ENCODE measurements at places on chromosomes 5 and 9. TPM values are rescaled to one million over a fixed set of nuclear protein-coding genes. Genes with fewer than 3 reads are reported as not detected.
A peak's percentile ranks its signal among the peaks of the same experiment; 100 is the strongest.

- H3K27ac ChIP-seq = no peak overlapping the region
- no peak for DNase-seq
- H3K36me3 ChIP-seq = no peaks in the 10 kb centered on the region
- peaks cover 8% of the 10 kb centered on the region for H3K27me3 ChIP-seq
Measured at GRCh38 chr9:6212722-6213375, 2.8 kb upstream of the IL33 start.

DNA sequence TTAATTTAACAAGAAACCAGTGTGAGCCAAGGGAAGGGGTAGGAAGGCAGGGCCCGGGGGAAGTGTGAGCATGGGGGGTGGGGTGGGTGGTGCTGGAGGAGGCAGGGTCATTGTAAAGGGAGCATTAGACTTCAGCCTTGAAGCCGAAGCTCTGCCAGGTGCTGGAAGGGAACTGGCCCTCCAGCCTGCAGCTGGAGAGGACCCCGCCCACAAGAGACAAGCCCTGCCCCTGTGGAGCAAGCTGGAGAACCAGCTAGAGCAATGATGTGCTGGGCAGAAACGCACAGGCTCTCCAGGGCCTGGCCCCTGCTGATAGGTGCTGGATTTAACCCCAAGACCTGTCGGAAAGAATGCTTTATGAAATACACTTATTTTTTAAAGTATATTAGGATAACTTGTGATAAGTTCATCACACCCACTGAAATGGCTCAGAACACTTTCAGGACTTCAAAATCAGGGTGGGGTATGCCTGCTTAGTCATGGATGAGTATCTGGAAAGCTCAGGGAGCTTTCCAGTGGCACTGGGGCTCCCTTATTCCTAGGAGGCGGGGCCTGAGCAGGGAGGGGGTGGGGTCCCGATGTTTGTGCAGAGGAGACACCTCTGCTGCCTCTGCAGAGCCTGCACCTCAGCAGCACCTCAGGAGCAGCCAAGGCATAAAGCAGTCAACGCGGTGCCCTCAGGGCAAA lies 27.1 kb downstream of the UBE2QL1 start:
- H3K4me3 ChIP-seq = no peak overlapping the region
- H3K27ac ChIP-seq = no peak overlapping the region
- H3K36me3 ChIP-seq = no peaks in the 10 kb centered on the region
- no peaks in the 10 kb centered on the region for H3K4me1 ChIP-seq
- no peaks in the 10 kb centered on the region for H3K27me3 ChIP-seq
- no peak for DNase-seq

DNA sequence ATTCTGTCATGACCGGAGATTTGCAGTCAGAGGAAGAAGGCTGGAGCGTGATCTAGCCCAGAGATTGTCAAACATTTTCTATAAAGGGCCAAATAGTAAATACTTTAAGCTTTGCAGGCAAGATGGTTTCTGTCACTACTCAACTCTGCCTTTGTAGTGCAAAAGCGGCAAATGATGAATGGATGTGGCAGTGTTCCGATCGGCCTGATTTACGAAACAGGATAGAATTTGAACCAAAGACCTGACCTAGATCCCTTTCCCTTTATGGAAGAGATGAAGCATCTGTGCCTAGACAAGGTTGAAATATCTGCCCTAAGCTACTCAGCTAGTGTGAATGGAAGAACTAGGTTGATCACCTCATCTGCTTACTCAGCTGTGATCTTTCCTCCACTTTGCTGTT lies 209.5 kb downstream of the YTHDC2 start:
- no peak overlapping the region for H3K27ac ChIP-seq
- no peaks in the 10 kb centered on the region for H3K27me3 ChIP-seq
- H3K4me3 ChIP-seq = no peak overlapping the region
- no peaks in the 10 kb centered on the region for H3K36me3 ChIP-seq

- H3K4me3 ChIP-seq = no peak overlapping the region
- no peak for DNase-seq
- no peaks in the 10 kb centered on the region for H3K27me3 ChIP-seq
- H3K27ac ChIP-seq = no peak overlapping the region
- H3K4me1 ChIP-seq = peaks cover 11% of the 10 kb centered on the region
Measured at GRCh38 chr5:179143446-179143845, 83.3 kb downstream of the ZNF354C start.

DNA sequence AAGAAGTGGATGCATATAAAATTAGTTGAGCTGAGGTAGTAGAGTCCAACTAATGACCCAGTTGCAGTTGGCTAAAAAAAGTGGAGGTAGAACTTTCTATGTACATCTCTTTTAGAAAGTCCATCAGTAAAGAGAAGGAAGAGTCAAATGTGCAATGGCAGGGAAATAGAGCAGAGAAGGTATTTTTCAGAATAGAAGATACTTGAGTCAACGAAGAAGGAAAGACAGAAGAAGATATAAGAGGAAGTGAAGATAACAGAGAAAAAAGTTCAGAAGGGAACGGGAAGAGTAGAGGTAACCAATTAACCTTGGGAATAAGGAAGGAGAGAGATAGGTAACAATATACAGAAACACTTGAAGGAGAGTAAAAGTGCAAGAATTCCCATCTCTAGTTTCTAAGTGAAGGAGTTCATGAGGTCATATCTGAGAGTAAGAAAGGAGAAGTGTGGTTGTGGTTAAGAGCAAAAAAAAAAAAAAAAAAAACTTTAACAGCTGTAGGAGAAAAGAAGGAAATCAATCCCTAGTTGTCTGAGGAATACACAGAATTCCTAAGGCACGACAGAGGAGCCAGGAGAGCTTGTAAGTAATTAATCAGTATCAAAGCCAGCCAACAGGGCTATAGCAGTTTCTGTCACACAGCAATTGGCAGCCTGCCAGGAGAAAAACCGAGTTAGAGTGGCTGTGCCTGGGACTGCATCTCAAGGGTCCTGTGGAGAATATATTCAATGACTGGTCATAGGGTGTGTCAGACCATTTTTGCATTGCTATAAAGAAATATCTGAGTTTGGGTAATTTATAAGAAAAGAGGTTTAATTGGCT lies 61.0 kb downstream of the ARL15 start:
- no peak overlapping the region for H3K4me3 ChIP-seq
- H3K36me3 ChIP-seq = no peaks in the 10 kb centered on the region
- H3K27me3 ChIP-seq = peaks cover 5% of the 10 kb centered on the region

DNA sequence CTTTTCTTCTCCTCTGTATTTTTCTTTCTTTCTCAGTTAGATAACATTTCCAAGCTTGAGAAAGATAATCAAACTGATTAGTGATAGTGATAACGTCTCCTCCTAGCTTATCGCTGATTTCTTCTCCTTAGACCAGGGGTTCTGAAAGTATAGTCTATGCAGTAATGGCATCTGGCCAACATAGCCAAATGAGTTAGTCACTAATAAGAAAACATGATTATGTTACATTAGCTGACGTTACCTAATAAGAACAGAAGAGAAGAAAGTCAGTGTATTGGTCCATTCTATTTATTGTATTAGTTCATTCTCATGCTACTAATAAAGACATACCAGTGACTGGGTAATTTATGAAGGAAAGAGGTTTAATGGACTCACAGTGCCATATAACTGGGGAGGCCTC lies 111.2 kb downstream of the STRBP start:
- H3K36me3 ChIP-seq = peaks cover 6% of the 10 kb centered on the region
- H3K27ac ChIP-seq = no peak overlapping the region
- no peak overlapping the region for H3K4me3 ChIP-seq
- no peaks in the 10 kb centered on the region for H3K27me3 ChIP-seq

DNA sequence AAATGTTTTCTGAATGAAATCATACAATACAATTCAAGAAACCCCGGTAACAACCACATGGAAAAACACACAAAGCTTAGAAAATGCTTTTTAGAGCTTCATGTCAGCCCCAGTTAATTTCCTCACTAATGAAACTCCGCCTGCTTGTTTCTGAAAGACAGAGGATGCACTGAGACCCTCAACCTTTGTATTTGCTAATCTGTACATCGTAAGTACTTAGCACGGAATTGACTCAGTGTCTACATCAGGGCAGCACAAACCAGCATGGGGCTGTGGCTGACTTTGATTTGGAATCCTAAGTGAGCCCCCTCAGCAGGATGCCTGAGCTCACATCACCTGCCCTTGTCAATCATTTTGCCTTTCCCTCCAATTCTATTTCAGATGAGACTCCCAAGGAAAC lies 499.1 kb upstream of the MPDZ start:
- no peaks in the 10 kb centered on the region for H3K4me1 ChIP-seq
- DNase-seq = no peak

GRCh38 chr9:134861595-134862334 lies 18.8 kb upstream of the FCN2 start:
- H3K27me3 ChIP-seq = no peaks in the 10 kb centered on the region
- H3K27ac ChIP-seq = no peak overlapping the region
- DNase-seq = no peak
- H3K4me3 ChIP-seq = no peak overlapping the region
- no peaks in the 10 kb centered on the region for H3K36me3 ChIP-seq

DNA sequence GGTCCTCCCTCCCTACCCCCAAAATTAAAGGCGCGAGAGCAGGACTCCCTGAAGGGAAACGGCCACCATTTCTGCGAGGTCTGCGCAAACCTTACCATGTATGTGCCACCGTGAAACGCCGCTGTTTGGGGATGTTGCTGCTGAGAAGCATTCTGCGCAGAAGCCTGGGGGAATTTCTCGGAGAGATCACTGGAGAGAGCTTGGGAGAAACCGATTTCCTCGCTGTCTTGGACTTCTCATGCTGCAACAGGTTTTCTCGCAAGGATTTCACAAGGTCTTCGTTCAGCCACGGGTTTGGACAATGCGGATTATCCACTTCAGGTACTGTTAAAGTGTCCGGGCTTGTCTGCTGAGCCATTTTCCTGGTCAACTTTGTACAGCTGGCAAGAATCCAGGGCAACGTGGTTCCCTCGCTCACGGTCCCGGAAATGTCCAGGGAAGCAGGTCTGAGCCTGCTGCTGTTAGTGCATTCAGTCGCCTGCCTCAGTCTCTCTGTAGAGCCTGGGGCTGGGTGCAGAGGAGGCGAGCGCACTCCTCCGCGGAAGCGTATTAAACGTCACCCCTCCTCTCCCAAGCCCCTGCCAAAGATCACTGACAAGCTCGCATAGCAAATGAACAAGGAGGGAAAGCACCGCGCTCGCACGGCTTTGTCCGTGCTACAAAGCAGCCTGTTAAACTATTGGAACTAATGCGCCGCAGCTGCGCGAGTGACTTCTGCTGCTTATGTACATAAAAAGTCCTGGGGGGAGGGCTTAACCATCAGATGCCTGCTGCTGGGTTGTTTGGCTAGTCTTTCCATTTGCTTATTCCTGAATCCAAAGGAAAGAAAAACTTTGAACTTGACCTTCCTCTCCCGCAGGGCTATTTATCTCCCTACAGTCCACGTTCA lies 125.1 kb downstream of the PDE4D start:
- peaks cover 21% of the 10 kb centered on the region for H3K4me1 ChIP-seq
- peak overlapping the region; percentile 75 for H3K27ac ChIP-seq
- H3K27me3 ChIP-seq = peaks cover 42% of the 10 kb centered on the region
- H3K4me3 ChIP-seq = peak overlapping the region; percentile 80
- peak; percentile 73 for DNase-seq

- no peaks in the 10 kb centered on the region for H3K36me3 ChIP-seq
- H3K4me1 ChIP-seq = peaks cover 12% of the 10 kb centered on the region
- H3K27me3 ChIP-seq = peaks cover 1% of the 10 kb centered on the region
- no peak overlapping the region for H3K27ac ChIP-seq
Measured at GRCh38 chr5:175617447-175617846, 40.4 kb upstream of the HRH2 start.

- peaks cover 52% of the 10 kb centered on the region for H3K27me3 ChIP-seq
- H3K4me3 ChIP-seq = peak overlapping the region; percentile 34
- H3K36me3 ChIP-seq = no peaks in the 10 kb centered on the region
- no peak for DNase-seq
- H3K4me1 ChIP-seq = peaks cover 2% of the 10 kb centered on the region
Measured at GRCh38 chr9:29212397-29213387, 1639.4 kb upstream of the C9orf72 start.

GRCh38 chr5:77545285-77545684 lies 53.2 kb upstream of the WDR41 start:
- no peak overlapping the region for H3K4me3 ChIP-seq
- H3K27ac ChIP-seq = no peak overlapping the region
- H3K36me3 ChIP-seq = no peaks in the 10 kb centered on the region
- no peaks in the 10 kb centered on the region for H3K4me1 ChIP-seq
- no peak for DNase-seq

DNA sequence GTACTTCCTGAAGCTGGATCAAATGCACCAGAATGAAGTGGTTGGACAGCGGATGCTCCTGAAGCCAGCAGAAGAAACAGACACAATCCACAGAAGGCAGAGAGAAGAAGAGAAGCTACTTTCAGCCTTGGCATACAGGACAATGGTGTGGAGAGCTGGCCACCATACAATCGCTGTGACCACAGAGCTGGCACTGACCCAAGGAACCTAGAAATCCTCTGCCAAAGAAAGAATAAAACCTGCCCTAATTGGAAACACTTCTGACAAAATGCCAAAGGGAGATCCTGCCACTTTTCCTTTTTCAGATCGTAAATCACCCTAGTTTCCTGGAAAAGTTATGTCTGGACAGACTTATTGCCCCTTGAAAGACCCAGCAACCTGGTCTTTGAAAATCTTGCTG lies 77.8 kb downstream of the BAAT start:
- H3K27me3 ChIP-seq = no peaks in the 10 kb centered on the region
- no peak overlapping the region for H3K27ac ChIP-seq
- no peak for DNase-seq
- H3K4me1 ChIP-seq = no peaks in the 10 kb centered on the region

- H3K4me1 ChIP-seq = peaks cover 13% of the 10 kb centered on the region
- H3K27ac ChIP-seq = no peak overlapping the region
- peaks cover 55% of the 10 kb centered on the region for H3K27me3 ChIP-seq
Measured at GRCh38 chr5:38847559-38848347, 1.9 kb downstream of the OSMR start.

GRCh38 chr5:168978015-168978414 lies 322.9 kb downstream of the SLIT3 start:
- no peak overlapping the region for H3K4me3 ChIP-seq
- H3K27me3 ChIP-seq = peaks cover 6% of the 10 kb centered on the region
- no peak overlapping the region for H3K27ac ChIP-seq
- no peaks in the 10 kb centered on the region for H3K4me1 ChIP-seq
- H3K36me3 ChIP-seq = no peaks in the 10 kb centered on the region

DNA sequence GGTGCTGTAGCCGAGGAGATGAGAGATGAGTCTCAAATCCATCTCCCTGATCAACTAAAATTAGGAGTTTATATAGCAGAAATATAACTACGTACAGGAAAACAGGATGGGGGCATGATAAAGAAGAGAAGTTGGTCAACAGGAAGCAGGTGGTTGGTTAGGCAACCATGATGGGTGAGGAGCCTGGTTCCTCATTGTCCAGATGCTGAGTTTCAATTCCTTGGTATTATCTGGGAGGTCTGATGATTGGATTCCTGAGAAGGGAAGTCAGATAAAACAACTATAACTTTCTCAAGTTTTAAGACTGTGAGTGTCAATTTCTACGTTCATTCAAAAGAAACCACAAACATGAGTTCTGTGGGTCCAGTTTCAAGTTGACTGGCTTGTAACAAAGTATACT lies 323.9 kb downstream of the MTRR start:
- H3K4me3 ChIP-seq = no peak overlapping the region
- no peaks in the 10 kb centered on the region for H3K27me3 ChIP-seq
- no peak for DNase-seq
- no peaks in the 10 kb centered on the region for H3K36me3 ChIP-seq
- no peak overlapping the region for H3K27ac ChIP-seq

Gene TAS2R1
- total RNA-seq = not detected

Gene OR13C3
- total RNA-seq = not detected

Gene OR1K1
- not detected for total RNA-seq

Gene NR2F1
- total RNA-seq = not detected

Gene IRX1
- total RNA-seq = not detected

Gene BNC2
- not detected for total RNA-seq

Gene EQTN
- total RNA-seq = not detected

Gene BARHL1
- total RNA-seq = not detected

Gene PFDN1
- total RNA-seq = 51.5 TPM

Gene PKD2L2
- total RNA-seq = not detected

Gene CAMLG
- total RNA-seq = 28.2 TPM

Gene TAF1L
- not detected for total RNA-seq

Measured in activated CD4-positive, alpha-beta T cell treated with anti-CD3 and anti-CD28 coated beads, Interleukin-2, amount 10 ng/mL, durations not matched to agents 24 days and 14 days (primary cell).